ENCODE measurements at places on chromosomes 5 and 9. TPM values are rescaled to one million over a fixed set of nuclear protein-coding genes. Genes with fewer than 3 reads are reported as not detected.

The TMEFF1 gene
- total RNA-seq, result not detected

GRCh38 chr9:37909326-37909725 lies 5.4 kb upstream of the SLC25A51 start:
- no peak for DNase-seq

DNA sequence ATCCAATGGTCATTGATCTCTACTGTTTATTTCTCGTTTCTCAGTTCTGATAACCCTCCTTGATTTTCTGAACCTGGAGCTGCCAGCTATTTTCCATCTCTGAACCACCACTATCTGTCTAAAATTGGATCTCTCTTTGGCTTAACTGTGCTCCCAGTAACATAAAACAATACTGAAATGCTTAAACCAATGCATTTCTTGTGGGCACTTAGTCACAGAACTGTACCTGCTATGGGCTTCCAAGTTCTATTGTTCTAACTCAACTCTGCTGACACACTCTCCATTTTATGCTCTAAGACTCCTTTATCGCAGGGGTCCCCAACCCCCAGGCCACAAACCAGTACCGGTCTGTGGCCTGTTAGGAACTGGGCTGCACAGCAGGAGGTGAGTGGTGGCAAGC lies 120.6 kb downstream of the LHFPL2 start:
- DNase-seq, result no peak

The FIBCD1 gene
- not detected for total RNA-seq

GRCh38 chr9:134770972-134771971 lies 109.3 kb upstream of the FCN2 start:
- DNase-seq, result no peak

GRCh38 chr9:119185298-119185697 lies 183.9 kb downstream of the BRINP1 start:
- DNase-seq, result no peak

GRCh38 chr9:91193658-91194391 lies 167.9 kb downstream of the AUH start:
- DNase-seq, result peak; percentile 91

DNA sequence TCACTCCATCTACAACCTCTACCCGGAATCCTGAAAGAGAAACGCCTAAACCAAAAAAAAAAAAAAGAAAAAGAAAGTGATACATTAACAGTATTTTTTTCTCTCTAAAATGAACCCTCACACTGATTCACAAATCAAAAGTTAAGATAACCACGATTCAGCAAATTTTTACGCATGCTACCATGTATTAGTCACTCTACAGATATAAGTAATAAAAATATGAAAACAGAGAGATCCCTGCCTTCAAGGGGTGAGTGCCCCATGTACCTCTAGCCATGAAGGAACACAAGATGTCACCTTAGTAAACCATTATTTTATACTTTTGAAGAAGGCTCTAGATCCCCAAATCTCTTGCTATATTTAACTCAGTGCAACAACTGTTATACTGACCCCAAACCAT lies 33.4 kb downstream of the CEMIP2 start:
- DNase-seq, result no peak

The CDO1 gene
- total RNA-seq, result 28.4 TPM

DNA sequence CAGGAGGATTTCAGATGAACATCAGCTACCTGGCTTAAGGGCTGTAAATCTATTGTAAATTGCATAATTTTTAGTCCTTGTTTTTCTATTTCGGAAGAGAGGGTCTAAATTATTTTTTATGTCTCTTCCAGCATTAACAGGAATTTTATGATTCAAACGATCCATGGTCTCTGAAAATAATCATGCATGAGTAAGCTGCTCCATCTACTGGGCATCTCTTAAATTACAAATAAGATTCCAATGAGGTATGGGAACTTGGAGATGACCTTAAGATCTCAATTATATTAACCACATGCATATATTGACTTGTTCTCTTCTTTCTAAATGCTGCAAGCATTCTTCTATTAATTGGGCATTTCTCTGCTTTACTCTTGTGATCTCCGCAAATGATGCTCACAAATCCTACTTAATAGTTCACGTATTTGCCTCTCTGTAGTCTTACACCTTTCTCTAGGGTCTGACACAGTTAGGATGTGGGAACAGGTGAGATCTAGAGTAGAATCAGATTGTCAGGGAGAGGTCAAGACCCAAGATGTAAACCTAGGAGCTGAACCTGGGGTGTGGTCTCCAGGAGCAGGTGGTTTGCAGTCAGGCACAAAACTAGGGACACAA lies 86.9 kb downstream of the NUDT12 start:
- no peak for DNase-seq

DNA sequence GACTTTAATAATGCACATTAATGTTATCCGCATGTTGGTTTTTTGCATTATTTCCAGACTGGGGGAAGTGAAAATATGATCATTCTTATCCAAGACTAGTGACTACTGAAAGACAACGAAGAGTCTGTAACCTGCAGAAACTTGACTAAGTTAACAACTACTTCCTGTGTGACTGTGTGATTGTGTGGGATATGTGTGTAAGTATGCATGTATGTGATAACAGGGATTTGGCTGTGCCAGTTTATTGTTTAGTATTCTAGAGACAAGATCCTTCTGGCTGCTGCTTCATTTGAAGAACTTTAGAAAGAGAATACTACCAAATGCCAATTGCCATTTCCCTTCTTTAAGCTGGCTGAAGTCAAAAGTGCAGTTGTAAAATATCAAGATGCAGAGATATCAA lies 375.7 kb upstream of the PRR16 start:
- DNase-seq, result no peak

DNA sequence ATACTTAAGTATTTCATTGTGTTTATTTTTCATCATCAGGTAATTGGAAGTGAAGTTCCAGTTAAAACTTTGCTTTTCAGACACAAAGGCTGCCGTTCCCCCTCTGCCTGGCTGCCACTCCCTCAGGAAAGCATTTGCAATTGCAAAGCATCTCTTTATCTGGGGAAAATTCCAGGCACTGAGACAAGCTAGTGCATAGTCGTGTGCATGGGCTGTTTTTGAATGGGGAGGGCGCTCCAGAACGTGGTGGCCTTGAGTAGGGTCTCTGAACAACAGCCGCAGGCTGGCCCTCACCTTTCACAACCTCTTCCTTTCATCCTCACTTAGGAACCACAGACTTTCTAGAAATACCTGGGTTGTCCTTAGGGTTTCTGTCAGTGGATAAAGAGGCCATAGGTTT lies 285.1 kb upstream of the ADAMTS16 start:
- no peak for DNase-seq

The BTNL3 gene
- not detected for total RNA-seq

DNA sequence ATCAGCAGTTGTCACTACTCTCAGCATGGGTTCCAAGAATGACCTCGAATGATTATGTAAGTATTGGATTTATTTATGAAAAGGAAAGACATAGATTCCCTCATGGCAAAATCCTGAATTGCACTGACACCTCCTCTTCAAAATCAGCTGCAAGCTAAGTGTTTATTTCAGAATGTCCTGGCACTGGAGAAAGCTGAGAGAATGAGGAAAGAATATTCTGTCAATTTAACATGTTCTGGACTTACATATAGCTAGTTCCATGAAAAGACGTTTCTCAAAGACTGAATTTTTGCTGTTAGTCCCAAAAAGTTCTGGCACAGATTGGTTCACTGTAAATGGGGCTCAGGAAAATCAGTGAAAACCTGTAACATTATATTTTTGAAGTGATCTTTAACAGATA lies 120.3 kb downstream of the NREP start:
- no peak for DNase-seq

DNA sequence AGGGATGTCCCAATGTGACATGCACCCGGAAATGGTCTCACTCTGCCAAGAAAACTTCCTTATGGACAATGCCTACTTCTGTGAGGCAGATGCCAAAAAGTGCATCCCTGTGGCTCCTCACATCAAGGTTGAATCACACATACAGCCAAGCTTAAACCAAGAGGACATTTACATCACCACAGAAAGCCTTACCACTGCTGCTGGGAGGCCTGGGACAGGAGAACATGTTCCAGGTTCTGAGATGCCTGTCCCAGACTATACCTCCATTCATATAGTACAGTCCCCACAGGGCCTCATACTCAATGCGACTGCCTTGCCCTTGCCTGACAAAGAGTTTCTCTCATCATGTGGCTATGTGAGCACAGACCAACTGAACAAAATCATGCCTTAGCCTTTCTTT lies 37.6 kb upstream of the CCDC152 start:
- no peak for DNase-seq

The FAM120A gene
- 92.2 TPM for total RNA-seq

- no peak for DNase-seq
Measured at GRCh38 chr5:126921241-126922091, 108.9 kb downstream of the MARCHF3 start.
